ENCODE measurements at places on chromosomes 7 and 10.

DNA sequence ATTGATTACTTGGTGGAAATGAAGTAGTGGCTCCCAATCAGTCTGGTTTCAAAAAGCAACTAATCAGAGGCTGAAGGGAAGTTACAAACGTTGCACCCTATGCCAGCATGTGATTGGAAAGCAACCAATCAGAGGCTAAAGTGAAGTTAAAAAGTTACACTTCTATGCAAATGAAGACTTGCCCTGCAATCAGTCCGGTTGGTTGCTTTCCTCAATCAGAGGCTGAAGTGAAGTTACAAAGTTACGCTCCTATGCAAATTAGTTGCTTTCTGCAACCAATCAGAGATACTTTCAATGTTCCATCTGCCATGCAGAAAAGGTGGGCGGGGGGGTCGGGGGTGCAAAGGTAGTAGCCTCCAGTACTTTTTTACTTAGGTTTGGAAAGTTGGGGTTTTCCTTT, 1077.1 kb downstream of the TYW1 start:
- DNase-seq: no peak

DNA sequence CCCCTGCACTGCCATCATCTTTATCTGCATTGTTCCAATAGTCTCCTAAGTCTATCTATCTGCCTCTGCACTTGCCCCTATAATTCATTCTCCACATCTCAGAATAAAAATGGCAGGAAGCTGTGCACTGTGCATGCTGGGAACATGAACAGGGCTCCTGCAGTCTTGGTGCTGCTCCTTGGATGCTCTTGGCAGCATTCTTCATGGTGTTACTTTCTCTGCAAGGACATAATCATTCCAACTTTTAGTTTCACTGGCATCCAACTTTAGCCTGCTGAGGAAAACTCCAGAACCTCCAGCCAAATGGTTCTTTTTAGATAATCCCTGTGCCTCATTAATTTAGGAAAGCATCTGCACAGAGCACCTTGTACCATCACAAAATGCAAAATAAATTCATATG, 208.3 kb downstream of the STK31 start:
- DNase-seq: no peak

DNA sequence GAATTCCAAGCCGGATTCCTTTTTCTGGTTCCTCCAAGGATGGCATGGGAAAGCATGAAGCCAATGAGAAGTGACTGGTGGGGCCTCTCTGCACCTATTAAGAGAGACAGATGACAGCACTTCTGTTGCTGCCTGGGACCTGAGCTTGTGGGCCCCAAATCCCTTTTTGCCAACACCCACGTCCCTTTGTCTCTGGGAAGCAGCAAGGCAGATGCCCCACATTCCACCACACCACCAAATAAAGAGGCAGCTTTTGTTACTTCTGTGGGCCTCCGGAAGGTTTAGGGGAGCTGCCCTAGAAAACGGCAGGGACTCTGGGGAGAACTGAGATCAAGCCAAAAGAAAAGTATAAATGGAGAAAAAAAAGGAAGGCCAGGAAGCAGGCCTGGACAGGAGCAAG, 3.4 kb downstream of the CCDC136 start:
- DNase-seq: no peak

GRCh38 chr7:33044986-33045385, 17.6 kb downstream of the NT5C3A start:
- no peak for DNase-seq

DNA sequence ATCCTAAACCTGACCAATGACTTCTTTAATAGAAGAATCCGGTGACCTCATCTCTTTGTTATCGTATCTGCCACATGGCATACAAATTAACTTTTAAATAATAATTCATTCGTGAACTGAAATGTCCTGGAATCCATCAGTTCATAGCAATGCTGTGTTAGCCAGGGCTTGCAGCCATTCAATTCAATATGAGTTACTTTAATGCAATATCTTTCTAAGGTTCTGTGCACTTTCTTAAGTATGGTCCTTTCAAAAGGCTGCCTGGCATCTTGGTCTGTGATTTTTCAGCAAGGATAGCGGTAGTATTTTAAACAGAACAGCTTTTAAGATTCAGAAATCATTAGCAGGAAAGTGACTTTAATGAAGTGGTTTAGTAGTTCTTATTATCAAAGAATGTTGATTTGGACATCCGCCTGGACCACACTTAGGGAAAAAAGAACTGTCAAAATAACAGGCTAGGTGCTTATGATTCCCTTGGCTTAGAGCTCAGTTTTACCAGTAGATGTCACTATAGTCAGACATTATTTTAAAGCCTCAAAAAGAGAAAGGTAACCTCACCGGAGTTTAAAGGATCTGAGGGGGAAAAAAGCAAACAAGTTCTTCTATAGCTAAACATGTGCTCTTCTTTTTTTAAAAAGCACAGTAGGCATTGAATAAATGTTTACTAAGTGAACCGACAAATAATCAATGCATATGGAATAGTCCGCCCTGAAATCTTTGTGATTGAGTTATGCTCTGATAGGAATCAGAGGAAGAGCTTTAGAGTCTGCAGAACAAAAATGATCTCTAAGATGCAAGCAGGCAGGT, 22.7 kb downstream of the SLC35G1 start:
- no peak for DNase-seq

DNA sequence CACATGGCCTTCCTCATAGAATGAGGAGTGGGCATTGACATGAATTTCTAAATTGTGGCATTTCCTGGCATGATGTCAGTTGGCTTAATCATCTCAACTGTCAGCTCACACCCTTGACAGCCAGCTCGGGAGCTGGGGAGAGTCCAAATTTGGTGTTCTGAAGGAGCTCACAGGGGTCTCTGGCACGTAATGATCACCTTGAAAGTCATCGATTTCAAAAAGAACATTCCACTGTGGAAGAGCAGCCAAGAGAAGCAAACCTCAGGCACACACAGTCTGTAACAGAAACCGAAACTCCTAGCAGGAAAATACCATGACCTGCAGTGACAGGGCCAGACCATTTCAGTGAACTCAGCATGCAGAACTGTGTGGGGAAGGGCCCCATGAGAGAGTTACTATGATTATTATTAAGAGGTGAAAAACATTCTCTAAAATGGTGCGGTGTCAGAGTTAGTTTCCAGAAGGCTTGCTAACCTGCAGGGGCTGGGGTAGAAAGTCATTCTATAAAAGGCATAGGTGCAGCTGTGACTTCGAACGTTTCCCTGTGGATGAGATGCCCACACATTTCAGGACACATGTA, 26.4 kb upstream of the KLF6 start:
- no peak for DNase-seq

All from activated T-cell treated with anti-CD3 and anti-CD28 coated beads for 1 hour (primary cell).